ENCODE measurements at places on chromosomes 7 and 10. TPM values are rescaled to one million over a fixed set of nuclear protein-coding genes. Genes with fewer than 3 reads are reported as not detected.

Gene COL26A1
- not detected for total RNA-seq

Gene HSPA12A
- total RNA-seq, result not detected

Gene AKR1B15
- not detected for total RNA-seq

Gene ZNF438
- total RNA-seq, result 2.9 TPM

Gene ZMIZ1
- 31.9 TPM for total RNA-seq

Gene ANXA8
- total RNA-seq, result 0.24 TPM

Gene MAGI2
- 0.05 TPM for total RNA-seq

Gene COBL
- total RNA-seq, result not detected

Gene IFIT3
- total RNA-seq, result 3.6 TPM

Gene CDHR3
- total RNA-seq, result 2.6 TPM

Gene CFAP69
- total RNA-seq, result not detected

Gene CASTOR2
- total RNA-seq, result 3.5 TPM

Gene AZGP1
- not detected for total RNA-seq

Gene ADD3
- 433 TPM for total RNA-seq

Data from activated naive CD4-positive, alpha-beta T cell treated with anti-CD3 and anti-CD28 coated beads, Interleukin-2, amount 10 ng/mL, durations not matched to agents 5 hours and 36 hours (primary cell).